ENCODE measurements at places on chromosomes 5 and 9.
A peak's percentile ranks its signal among the peaks of the same experiment; 100 is the strongest.

DNA sequence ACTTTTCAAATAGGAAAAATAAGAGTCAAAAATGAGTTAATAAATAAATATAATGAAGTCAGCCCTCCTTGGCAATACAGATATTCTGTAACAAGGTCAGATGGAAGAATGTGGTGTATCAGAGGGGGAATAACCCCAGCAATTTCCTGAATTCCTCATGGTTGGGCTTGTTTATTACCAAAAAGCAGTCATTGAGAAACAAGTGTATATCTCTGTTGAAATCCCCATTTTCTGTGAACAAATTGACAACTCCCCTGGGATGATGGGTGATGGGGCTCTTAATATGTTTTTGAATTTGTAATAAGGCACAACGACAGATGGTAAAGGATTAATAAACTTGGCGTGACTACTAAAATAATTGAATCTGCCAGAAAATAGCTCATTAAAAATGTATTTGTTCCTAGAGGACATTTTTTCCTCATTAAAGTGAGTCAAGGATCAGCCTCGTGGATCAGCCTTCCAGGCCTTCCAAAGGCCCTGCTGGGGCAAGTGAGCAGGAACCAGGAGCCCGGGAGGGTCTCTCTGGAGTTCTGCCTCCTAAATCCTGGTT lies 34.2 kb downstream of the THBS4 start:
- peaks cover 5% of the 10 kb centered on the region for H3K4me1 ChIP-seq
- H3K4me3 ChIP-seq, result no peak overlapping the region
- H3K27ac ChIP-seq, result peak overlapping the region; percentile 6
- peaks cover 6% of the 10 kb centered on the region for H3K36me3 ChIP-seq
- no peak for DNase-seq
- no peaks in the 10 kb centered on the region for H3K27me3 ChIP-seq

GRCh38 chr5:77239126-77239741 lies 28.8 kb downstream of the PDE8B start:
- no peaks in the 10 kb centered on the region for H3K36me3 ChIP-seq
- DNase-seq, result no peak
- H3K27me3 ChIP-seq, result no peaks in the 10 kb centered on the region
- H3K4me1 ChIP-seq, result no peaks in the 10 kb centered on the region
- H3K27ac ChIP-seq, result no peak overlapping the region

DNA sequence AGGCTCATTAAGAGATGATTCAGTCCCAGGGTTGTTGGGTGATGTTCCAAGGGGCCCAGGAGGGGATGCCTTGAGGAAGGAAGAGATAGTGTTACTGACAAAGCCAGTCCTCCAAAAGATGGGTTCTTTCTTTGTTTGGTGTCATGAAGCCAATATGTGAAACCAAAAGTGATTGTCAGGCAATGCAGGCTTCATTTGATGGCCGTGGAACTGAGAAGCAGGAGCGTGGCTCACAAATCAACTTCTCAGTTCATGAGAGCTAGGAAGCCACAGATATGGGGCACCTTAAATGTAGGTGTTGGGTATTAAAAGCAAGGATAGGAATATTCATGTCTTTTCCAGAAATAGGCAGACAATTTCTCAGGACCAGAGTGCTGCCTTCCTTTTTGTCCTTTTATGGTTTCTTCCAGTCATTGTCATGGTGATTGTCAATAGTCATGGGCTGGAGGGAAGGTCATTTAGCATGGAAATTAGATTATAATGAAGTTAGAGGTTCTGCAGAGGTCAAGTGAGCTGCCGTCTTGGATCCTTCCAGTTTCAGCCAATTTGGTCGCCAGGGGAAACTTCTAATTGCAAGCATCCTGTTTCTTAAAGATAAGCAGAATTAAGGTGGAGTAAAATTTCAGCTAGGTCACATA lies 393.0 kb downstream of the NTRK2 start:
- no peaks in the 10 kb centered on the region for H3K27me3 ChIP-seq
- no peaks in the 10 kb centered on the region for H3K36me3 ChIP-seq
- no peaks in the 10 kb centered on the region for H3K4me1 ChIP-seq
- H3K4me3 ChIP-seq, result no peak overlapping the region

DNA sequence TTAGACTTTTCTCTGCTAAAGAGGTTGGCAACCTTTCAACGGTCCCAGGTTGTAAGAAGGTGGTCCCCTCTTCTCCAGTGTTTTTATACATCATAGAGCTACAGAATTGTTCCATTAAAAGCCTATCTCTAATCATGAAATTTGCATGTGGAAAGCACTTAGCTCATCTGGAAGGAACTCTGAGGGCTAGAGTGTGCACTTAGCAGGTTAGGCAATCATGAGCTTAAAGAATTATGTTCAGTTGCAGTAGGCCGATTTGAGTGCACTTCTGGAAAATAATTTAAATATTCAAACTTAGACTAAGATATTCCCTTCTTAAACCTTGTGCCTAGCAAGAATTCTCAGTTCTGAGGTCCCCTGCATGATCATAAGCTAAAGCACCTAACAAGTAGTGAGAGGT lies 468.7 kb downstream of the SPATA31D1 start:
- H3K27me3 ChIP-seq, result no peaks in the 10 kb centered on the region
- no peaks in the 10 kb centered on the region for H3K36me3 ChIP-seq
- no peaks in the 10 kb centered on the region for H3K4me1 ChIP-seq
- no peak for DNase-seq
- H3K27ac ChIP-seq, result no peak overlapping the region

DNA sequence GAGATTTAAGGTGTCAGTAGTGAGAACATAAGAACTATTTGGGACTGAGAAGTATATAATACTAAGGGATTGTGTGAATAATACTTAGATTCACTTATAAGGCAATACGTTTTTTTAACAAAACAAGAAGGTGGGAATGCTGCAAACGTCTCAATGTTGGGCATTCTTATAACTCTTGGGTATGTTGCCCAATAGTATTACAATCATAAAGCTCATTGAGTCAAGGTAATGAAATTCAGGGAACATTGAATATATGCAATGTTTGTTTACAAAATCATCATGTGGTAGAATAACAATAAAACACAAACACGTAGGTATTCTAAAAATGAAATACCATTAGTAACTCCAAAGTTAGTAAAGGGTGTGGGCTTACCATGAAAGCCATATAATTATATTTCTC lies 400.7 kb downstream of the KIAA0825 start:
- H3K27me3 ChIP-seq, result no peaks in the 10 kb centered on the region
- H3K27ac ChIP-seq, result no peak overlapping the region
- H3K4me3 ChIP-seq, result no peak overlapping the region
- H3K4me1 ChIP-seq, result no peaks in the 10 kb centered on the region

DNA sequence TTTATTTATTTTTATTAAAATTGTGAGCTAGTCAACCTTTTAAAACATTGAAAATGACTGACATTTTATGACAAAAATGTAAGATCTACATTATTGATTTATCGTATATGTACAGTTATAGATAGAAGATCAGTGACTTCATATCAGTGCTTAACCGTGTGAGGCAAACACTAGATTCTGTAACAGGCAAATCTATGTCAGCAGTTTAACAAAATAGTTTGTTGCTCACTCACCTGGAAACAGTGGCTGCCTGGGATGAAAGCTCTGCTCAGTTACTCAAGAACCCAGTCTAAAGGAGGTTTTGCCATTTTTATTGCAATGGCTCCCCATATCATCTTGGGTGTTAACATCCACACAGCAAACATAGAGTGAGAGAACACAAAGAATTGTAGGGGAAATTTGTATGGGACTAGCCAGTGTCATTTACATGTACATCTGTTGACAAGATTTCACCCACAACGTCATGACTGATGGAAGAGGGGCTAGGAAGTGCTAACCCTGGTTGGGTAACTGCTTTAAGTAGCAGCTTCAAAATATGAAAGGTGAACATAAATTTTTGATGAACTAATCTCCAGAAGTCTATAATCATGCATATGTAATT lies 49.0 kb downstream of the SGCD start:
- H3K4me3 ChIP-seq, result no peak overlapping the region
- no peaks in the 10 kb centered on the region for H3K36me3 ChIP-seq
- DNase-seq, result no peak
- H3K4me1 ChIP-seq, result no peaks in the 10 kb centered on the region
- H3K27me3 ChIP-seq, result no peaks in the 10 kb centered on the region

DNA sequence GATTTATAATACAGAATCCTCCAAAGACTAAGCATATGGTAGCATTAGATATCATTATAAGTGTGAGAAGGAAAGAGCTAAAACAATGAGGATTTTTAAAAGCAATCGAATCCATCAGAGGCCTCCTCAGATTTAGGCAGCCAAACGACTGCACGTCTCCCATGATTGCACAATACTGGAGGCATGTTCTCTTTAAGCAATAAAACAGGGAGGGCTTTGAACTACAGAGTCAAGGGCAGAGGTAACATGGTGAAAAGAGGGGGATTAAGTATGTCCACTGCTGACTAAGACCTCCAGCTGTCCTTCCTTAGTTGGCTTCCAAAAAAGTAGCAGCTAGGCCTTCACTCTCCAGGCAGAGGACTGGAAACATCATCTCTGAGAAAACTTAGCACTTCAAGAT lies 298.7 kb upstream of the RGMB start:
- no peaks in the 10 kb centered on the region for H3K36me3 ChIP-seq
- no peaks in the 10 kb centered on the region for H3K27me3 ChIP-seq
- no peak for DNase-seq
- H3K4me3 ChIP-seq, result no peak overlapping the region
- no peak overlapping the region for H3K27ac ChIP-seq

GRCh38 chr5:107295914-107296313 lies 374.8 kb downstream of the EFNA5 start:
- H3K4me3 ChIP-seq, result no peak overlapping the region
- H3K4me1 ChIP-seq, result no peaks in the 10 kb centered on the region
- no peaks in the 10 kb centered on the region for H3K36me3 ChIP-seq
- H3K27ac ChIP-seq, result no peak overlapping the region
- H3K27me3 ChIP-seq, result no peaks in the 10 kb centered on the region

DNA sequence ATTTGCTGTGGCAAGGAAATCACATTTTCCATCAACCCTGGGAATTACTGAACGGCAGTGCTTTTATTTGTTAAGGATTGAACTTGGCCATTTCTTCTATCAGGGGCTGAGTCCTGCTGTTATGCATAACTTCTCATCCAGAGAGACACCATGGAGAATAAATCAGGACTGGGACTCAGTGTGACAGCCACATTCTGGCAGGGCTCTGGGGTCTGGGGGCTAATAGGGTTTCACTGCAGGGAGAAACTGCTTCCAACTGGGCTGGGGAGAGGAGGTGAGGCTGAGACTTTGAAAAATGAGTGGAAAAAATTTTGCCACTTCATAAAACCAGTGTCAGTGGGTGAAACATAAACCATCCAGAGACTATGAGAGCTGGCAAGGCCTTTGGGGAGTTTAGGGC lies 95.7 kb upstream of the ALDH1B1 start:
- no peak overlapping the region for H3K4me3 ChIP-seq
- H3K4me1 ChIP-seq, result peaks cover 10% of the 10 kb centered on the region
- no peak for DNase-seq

- no peaks in the 10 kb centered on the region for H3K36me3 ChIP-seq
- no peak overlapping the region for H3K27ac ChIP-seq
- DNase-seq, result no peak
- no peak overlapping the region for H3K4me3 ChIP-seq
- no peaks in the 10 kb centered on the region for H3K27me3 ChIP-seq
Measured at GRCh38 chr5:81719743-81720345, 31.1 kb downstream of the SSBP2 start.

DNA sequence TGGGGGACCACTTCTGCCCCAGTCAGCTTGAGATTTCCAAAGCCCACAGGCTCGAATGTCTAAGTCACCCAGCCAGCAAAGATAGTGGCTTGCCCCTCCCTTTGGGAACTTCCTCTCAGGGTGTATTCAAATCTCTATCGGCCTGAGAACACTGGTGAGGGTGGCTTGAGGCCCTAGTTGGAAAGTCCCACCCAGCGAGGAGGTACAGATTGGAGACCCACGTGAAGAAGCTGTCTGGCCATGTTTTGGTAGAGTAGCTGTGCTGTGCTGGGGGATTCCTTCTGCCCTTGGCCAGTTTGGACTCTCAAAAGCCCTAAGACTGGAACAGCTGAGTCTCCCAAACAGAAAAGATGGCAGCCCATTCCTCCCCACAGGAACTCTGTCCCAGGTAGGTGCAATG lies 172.7 kb upstream of the RIOK2 start:
- H3K4me3 ChIP-seq, result no peak overlapping the region
- H3K4me1 ChIP-seq, result no peaks in the 10 kb centered on the region
- no peaks in the 10 kb centered on the region for H3K36me3 ChIP-seq
- no peaks in the 10 kb centered on the region for H3K27me3 ChIP-seq
- H3K27ac ChIP-seq, result no peak overlapping the region

DNA sequence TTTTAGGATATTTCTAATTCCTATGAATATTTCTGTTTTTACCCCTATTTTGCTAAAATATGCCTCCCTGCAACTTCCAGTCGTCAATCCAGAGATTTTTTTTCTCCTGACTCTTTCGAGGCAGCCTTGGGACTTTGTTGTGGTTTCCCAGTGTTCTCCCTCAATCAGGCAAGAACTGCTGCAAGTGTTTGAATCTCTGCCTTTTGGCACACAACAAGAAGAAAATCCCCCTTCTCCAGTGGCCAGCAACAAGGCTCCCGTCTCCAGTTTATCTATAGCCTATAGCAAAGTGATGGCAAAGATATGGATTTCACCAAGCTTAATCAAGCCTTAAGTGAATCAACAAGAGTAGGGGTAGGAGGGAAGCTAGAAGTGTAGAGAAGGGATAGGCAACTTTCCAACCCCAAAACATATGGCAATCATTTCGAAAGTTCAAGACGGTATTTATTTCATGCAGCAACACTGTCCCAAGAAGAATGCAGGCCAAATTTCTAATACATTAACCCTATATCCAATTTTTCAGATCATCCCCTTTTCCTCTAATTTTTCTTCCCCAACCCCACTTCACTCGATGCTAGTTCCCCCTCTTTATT lies 37.7 kb upstream of the PAPPA start:
- H3K4me1 ChIP-seq, result no peaks in the 10 kb centered on the region
- H3K27ac ChIP-seq, result no peak overlapping the region
- H3K36me3 ChIP-seq, result no peaks in the 10 kb centered on the region
- no peak for DNase-seq

GRCh38 chr5:78923622-78923970 lies 61.5 kb downstream of the ARSB start:
- H3K4me3 ChIP-seq, result no peak overlapping the region
- no peaks in the 10 kb centered on the region for H3K36me3 ChIP-seq
- H3K4me1 ChIP-seq, result no peaks in the 10 kb centered on the region
- H3K27me3 ChIP-seq, result no peaks in the 10 kb centered on the region
- no peak for DNase-seq
- H3K27ac ChIP-seq, result no peak overlapping the region
